ENCODE measurements at places on chromosomes 6 and 20.

- no peak for DNase-seq
Measured at GRCh38 chr6:29815118-29815750, 12.4 kb upstream of the HLA-G start.

DNA sequence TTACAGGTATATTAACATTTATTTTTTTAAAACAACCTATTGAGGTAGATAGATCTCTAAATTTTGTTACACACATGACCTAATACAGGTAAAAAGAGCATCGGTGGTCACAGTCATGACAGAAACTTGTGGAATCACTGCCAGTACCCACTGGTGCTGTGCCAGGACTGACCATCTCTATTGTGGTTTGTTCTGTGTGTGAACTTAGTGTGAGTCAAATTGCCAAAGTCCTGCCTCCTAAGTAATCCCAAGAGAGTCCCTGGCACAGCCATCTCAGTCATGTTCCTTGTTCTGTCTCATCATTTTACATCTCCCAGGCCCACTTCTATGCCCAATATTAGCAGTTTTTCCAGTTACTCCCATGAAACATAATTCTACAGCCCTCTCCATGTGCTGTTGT lies 21.4 kb downstream of the GSTA2 start:
- no peak for DNase-seq

GRCh38 chr6:37555040-37555781 lies 55.5 kb upstream of the CCDC167 start:
- no peak for DNase-seq

GRCh38 chr6:90412538-90413369 lies 116.1 kb upstream of the BACH2 start:
- no peak for DNase-seq

DNA sequence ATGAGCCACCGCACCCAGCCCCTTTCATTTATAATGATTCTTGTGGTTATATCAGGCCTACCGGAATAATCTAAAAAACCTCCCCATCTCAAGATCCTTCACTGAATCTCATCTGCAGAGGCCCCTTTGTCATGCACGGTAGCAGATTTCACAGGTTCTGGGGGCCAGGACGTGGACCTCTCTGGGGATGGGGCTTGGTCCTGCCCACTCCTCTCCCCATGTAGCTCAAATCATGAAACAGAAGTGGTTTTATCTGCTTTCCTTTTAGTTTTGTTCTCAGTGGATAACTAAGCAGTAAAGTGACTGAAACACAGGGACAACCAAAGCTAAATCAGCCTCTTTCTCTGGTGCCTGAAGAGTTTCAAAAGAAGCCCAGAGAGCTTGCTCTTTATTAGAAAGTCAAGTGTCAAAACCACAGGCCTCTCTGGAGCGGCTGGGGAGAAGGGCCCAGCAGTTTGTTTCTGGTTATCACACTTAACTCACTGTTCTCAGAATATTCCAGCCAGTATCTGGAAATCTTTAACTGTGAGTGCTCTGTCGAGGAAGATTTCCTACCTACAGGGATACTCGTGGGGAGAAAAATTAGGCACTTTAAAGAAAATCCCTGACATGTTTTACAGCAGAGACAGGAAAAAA lies 60.6 kb upstream of the FAM184A start:
- no peak for DNase-seq

DNA sequence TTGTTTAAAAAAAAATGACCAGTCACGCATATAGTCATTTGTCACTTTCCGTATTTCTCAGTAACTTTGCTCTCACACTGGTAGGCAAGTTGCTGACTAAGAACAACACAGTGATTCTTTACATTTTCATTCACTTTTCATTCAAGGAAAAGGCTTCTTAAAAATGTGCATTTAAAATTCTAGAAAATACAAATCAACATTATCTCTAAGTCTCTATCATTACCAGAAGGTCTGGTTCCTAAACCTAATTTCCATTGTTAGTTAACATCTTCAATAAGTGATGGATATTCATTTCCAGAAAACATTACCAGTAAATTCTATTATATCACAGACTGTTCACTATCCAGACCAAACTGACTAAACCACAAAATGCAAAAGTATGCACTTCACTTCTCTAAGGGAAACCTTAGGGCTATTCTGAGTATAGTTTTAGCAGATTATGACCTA lies 115.3 kb downstream of the AHI1 start:
- DNase-seq: no peak

GRCh38 chr6:108564178-108564577 lies 3.5 kb downstream of the FOXO3 start:
- no peak for DNase-seq

Data from activated gamma-delta T cell (primary cell).